ENCODE measurements at places on chromosomes 13 and 19.

DNA sequence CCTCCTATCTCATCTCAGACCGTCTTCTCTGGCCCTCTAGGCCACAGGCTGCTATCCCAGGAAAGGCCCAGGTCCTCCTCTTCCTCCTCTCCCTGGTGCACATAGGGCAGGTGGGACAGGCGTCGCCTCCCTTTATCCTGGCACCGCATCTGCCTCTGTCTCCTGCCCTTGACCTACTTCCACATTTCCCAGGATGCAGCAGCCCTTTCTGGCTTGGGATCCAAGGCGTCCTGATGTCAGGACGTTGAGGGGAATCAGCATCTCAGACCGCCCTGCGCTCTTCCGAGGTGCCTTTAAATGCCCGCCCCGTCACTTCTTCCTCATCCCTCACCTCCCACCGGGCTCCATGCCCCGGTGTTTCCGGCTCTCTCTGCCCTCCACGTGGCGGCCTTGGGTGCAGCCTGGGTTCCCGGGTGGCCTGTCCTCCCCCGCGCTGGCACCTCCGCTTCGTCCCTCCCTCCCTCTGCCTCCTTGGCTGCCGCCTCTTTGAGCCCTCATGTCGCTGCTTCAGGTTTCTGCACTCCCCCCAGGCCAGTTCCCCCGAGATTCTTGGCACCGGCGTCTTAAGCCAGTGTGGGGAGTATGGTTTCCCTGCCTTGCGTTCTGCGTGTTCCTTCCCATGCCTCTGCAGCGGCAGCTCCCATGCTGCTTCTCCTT, 66.3 kb downstream of the KDM4B start:
- no peak for DNase-seq

DNA sequence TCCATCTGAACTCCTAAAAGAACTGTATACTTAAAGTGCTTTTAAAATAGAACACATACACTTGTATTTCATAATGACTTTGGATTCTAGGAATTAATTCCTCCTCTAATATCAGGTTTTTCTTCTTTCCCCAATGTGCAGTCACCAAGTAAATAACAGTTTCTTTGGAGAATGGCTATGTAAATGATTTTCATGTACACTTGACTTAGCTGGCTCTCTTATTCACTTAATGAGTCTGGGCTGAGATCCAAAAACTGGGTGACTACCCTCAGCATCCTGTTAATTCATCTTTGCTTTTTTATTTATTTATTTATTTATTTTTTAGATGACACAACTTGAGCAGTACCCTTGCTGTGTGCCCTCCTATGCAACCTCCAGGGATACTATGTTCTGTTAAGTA, 1003.7 kb downstream of the SLITRK1 start:
- DNase-seq: no peak

DNA sequence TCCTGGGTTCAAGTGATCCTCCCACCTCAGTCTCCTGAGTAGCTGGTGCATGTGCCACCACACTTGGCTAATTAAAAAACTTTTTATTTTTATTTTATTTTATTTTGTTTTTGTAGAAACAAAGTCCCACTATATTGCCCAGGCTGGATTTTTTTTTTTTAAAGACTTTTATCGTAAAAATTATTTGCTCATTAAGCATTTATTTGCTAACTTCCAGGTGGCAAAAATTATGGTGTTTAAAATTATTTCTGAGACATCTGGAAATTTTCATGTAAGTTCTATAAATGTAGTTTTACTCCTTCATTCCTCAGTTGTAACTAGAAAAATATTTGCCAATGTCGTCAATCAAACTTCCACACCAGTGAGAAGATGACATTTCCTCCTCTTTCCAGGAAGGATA, 233.3 kb upstream of the DACH1 start:
- DNase-seq: no peak

DNA sequence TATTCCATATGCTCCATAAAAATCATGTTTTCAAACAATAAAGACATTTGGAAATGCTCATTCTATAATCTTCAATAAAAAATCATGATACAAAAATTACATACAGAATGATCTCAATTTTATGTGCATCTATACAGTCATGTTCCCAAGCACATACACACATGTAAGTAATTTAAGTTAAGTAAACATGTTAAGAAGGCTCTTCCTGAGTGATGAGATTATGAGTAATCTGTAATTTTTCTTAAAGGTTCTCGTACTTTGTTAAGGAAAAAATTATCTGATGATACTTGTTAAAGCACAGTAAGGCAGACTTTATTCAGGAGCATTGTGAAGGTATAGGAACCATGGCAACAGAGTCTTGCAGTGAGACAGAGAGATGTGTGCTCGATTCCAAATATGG, 30.0 kb upstream of the DLEU7 start:
- no peak for DNase-seq

- no peak for DNase-seq
Observed at GRCh38 chr19:46195104-46195503, 34.4 kb upstream of the IGFL1 start.

- DNase-seq: no peak
Observed at GRCh38 chr19:23512151-23512925, 117.1 kb upstream of the ZNF91 start.

DNA sequence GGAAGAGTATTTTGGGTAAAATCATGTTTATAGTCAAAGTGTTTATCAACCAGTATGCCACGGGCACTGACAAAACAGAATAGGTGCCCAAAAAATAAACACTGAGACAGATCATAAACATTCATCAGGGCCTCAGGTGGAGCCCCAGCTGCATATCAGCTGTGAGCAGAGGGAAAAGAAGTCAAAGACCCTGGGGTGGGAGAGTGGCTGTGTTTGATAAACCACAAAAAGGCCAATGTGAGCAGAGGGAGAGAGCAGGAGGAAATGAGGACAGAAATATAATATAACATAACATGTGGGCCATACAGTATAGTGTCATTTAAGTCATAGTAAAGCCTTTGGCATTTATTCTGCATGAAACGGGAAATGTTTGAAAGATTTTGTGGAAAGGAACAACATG, 10.0 kb upstream of the EPSTI1 start:
- DNase-seq: no peak

GRCh38 chr13:111561091-111561781, 240.8 kb downstream of the TEX29 start:
- DNase-seq: no peak

DNA sequence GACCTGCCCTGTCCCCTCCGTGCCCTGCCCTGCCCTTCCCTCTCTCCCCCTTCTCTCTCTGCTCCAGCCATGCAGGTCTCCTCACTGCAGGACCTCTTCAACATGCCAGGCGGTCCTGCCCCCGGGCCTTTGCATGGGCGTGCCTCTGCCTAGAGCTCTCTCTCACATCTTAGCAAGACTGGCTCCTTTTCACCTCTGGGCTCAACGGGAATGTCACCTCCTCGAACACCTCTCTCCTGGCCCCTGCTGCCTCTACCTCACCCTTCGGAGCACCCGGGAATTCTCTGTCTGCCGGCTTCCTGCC, 5.6 kb downstream of the MFSD12 start:
- DNase-seq: no peak

DNA sequence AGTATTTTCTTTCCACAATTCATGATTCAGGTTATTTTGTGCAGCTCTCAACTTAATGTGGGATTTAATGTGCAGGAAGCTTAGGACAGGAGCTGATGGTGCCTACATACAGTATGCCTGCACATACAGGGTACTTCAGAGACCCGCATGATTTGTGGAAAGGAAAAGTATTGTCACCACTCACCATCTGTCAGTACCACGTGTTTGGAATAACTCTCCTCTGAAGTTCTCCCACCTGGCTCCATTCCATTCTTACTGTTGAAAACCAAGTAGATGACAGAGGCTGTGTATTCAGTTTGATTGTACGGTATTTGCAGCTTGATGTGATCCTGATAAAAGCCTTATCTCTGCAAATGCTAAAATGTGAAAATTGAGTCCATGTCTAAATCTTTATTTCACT, 85.7 kb downstream of the ZAR1L start:
- DNase-seq: no peak

DNA sequence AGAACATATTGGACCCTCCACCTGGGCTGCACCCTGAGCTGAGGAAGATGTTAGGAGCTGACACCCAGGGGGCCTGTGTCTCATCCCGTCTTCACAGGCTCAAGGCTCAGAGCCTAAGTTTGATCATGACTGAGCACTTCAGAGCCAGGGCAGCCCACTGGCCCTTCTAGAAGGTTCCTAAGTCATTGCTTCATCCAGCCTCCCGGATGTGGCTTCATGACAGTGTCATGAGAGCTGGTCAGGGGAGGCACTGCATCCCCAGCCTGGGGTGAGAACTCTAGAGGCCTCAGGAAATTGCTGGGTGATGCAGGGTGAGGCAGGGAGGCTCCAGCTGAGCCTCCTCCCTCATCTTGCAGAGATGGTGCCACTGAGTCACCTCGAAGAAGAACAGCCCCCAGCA, 24.9 kb upstream of the PIK3R2 start:
- DNase-seq: peak; percentile 57

DNA sequence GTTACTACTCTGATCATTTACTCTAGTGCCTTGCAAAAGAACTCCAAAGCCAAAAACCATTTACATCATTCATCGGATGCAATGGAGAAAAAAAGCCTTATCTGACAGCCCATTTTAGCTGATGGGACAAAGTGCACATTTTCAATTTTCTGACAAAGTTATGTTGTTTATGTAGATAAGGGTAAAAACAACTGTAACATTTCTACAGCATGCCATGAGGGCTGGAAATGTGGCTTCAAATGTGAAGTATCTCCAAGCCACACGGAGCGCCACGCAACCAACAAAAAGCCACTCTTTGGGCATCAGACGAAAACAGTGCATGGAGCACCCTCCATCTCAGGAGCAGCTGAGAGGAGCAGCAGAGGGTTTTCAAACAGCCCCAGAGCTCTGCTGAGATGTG, 364.6 kb upstream of the ZNF507 start:
- no peak for DNase-seq

GRCh38 chr13:37539976-37540605, 58.5 kb downstream of the POSTN start:
- no peak for DNase-seq

DNA sequence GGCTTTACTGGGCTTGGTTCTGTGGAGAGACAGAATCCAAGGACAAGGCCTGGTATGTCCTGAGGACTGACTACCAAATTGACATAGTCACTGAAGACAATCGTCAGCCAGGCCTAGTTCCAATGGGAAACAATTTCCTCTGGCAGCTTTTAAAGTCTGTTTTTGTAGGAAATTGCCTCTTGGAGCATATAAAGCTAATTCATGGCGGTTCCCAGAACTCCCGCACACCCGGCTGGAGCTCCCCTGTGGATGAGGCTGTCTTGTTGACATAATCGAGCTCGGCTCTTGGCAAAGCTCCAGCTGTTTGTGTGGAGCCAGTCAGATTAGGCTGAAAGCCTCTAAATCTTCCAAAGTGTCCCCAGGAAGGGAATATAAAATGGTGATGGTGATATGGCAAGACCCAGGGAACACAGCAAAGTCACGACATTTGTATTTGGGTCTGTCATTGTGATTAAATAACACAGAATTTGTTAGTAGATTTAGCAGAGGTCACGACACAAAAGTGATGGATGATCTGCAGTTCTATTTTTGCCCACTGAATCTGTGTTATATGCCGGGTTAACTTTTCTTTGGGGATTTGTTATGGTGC, 395.0 kb downstream of the PCDH9 start:
- DNase-seq: no peak

DNA sequence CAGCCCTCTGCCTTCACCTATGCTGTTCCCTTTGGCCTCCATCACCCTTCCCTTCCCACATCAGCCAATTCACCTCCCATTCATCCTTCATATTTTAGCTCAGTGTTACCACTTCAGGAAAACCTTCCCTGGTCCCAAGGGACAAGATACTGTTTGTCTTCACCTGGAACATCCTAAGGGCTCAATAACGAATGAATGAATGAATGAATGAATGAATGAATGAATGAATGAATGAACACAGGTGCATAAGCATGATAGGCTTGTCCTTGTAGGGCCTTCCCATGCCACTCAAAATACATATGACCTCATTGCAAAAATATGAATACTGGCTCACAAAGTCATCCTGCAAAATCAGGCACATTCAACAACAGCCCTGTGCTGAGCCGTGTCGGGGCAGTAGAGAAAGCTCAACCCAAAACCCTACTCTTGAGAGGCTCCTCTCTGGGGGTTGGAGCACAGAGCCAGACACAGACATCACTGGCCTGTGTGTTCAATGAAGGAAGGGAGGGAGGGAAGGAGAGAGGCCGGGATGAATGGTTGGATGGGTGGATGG, 33.7 kb upstream of the TPM4 start:
- no peak for DNase-seq

All from CD4-positive, alpha-beta T cell treated with Interleukin-4 for 1 hour (primary cell).